ENCODE measurements at places on chromosomes 3 and 15.

DNA sequence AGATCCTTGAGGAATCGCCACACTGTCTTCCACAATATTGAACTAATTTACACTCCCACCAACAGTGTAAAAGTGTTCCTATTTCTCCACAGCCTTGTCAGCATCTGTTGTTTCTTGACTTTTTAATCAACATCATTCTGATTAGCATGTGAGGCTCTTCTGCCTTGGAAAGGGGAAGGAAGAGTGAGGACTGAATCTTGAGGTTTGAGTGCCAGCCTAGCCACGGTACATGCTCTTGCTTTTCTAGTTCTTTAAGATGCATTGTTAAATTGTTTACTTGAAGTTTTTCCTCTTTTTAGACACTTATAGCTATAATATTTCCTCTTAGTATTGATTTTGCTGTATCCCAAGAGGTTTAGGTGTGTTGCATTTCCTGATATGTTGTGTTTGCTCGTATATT, 596.1 kb downstream of the OTOL1 start:
- no peak for DNase-seq

- DNase-seq = no peak
These were observed 111.1 kb upstream of the ALDH1A3 start for GRCh38 chr15:100768501-100768931.

DNA sequence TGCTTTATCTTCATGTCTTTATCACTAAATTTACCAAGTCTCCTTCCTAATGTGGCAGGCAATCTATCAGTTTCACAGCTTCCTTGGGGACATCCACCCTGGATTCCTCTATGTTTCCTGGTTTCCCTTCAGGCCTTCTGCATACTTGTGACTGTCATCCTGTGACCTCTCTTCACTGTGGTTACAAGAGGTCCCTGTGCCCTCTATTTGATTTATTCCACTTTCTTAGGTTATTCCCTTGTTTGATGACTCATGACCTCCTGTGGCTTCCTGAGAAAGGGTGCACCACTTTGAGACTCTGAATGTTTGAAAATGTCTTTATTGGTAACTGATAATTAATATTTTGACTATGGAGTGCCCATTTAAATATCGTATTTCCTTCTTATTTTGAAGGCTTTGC, 60.5 kb upstream of the KY start:
- peak; percentile 66 for DNase-seq

DNA sequence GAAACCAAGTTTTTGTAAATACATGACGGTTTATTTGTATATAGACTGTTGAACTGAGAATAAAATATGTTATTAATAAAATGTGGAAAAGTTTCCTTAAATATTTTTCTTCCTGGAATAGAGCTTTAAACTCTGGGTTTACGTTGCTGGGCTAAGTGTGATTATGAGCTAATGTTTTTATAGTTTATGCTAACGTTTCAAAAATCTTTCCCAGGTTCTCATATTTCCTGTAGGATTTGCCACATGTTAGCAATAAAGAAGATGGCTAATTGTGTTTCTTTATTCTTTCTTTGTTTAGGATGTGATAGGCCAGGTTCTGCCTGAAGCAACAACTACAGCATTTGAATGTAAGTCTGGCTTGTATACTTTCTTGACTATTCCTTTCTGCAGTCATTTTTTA, 7.2 kb downstream of the MAP2K5 start:
- no peak for DNase-seq

- DNase-seq = no peak
These were observed 361.4 kb downstream of the VGLL3 start for GRCh38 chr3:86629511-86629910.

DNA sequence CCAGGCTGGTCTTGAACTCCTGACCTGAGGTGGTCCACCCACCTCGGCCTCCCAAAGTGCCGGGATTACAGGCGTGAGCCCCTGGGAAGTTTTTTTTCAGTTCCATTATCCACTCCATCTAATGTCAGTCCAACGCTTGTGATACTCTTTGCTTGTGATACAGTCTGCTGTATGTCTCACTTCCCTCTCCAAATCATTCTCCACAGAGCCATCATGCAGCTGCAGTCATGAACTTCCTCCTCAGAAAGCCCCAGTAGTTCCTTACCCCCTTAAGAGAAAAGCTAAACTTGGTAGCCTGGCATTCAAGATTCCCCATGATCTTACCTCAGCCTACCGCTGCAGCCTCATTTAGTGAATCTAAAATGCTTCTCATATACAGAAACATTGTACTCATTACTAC, 2.3 kb downstream of the ARPC4 start:
- DNase-seq = no peak

GRCh38 chr15:57215881-57216280, 160.4 kb upstream of the CGNL1 start:
- no peak for DNase-seq

GRCh38 chr3:5264093-5264600, 76.6 kb downstream of the EDEM1 start:
- peak; percentile 88 for DNase-seq

DNA sequence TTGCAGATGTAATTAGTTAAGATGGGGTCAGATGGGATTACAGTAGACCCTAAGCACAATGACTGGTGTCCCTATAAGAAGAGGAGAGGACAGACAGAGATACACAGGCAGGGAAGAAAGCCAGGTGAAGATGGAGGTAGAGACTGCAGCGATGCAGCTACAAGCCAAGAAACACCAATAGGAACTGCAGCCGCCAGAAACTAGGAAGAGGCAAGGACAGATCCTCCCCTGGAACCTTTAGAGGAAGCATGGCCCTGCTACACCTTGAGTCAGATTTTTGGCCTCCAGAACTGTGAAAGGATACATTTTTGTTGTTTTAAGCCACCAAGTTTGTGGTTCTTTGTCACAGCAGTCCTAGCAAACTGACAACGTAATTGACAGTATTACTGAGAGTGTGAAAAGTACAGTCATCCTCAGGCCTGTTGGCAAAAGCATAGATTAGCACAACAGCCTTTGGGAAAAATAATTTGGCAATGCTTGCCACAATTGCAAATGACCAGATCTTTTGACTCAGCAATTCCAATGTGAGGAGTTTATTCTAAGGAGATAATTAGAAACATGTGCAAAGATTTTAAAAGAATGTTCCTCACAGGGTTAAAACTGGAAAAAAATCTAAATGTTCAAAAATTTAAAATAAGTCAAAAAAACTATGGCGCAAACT, 82.6 kb upstream of the TJP1 start:
- DNase-seq = no peak

- no peak for DNase-seq
These were observed 823.0 kb upstream of the NECTIN3 start for GRCh38 chr3:110248666-110249065.

- DNase-seq = no peak
These were observed 45.1 kb downstream of the SEC22A start for GRCh38 chr3:123246866-123247265.

GRCh38 chr3:135752851-135753250, 212.7 kb upstream of the PPP2R3A start:
- DNase-seq = peak; percentile 9

DNA sequence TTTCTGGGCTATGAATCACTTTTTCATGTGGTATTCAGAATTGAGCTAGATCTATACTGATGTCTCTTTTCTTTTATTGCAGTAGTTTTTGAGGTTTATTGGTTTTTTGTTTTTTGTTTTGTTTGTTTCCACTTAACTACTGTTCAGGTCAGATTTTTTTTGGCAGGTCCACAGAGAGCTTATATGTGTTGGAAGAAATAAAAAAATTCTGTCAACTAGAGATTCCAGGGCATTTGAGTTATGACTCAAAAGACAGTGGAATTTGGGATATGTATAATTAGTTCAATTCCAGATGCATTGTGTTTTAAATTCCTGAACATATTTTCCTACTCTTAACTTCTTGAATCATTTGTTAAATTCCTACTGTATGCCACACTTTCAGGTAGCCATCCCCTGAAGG, 727.2 kb downstream of the SI start:
- peak; percentile 1 for DNase-seq

DNA sequence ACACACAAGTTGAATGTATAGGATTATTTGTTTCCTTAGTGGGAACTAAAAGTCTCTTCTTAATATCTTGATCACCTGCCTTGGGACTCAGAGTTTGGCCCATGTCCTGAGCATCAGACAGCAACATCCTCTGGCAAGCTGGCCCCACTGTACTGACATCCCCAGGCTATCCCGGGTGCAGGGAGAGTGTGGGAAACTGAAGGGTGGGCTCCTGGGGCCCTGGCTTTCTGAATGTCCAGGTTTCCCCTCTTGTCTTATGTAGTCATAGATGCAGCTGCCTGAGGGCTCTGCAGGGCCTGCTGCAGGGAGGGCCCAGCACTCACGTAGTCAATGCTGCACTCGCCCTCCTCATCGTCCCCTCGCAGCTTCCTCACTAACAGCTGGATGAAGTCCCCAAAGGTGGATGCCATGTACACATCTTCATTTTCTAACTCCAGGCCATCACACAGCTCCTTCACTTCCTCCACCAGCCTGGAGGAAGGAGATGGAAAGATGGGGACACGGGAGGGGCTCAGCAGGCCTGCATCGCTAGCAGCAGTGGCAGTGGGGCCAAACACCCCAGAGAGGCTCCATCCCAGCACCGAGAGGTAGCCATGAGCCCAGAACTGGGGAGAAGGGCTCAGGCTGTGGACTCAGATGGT, 42.8 kb downstream of the ALDH1L1 start:
- DNase-seq = no peak

DNA sequence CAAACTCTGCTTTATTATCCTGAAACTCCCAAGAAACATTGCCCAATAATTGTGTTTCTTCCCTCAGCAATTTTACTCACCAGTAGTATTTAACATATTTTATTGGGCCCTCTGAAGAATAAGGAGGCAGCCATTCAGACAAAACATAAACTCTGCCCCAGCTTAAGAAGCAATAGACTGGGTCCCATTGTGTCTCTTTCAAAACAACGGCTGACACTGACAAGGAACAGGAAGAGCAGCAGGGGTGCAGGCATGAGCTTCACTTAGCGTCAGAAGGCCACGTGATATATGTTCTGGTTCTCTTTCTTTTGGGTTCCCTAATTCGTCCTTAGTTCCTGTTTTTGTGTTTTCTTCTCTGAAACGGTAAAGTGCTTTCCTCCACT, 242.3 kb downstream of the FHIT start:
- DNase-seq = no peak

DNA sequence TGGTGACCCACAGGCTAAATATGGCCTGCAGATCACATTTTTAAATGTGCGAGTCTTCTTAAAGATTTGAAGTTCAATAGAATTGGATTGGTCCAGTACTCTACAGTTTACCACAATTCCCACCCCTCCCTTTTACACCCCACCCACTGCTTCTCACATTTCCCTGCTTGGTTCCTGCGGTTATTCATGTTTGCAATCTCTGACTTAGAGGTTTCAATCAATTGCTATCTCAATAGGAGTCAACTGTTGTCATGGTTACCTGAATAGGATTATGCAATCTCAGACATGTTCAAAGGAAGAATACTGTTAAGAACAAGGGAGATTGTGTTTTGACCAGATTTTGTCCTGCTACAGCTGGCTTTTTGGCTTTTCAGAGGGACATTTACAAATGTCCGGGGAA, 4.9 kb upstream of the C3orf49 start:
- peak; percentile 70 for DNase-seq

Data from renal cortical epithelial cell (primary cell).